ENCODE measurements at places on chromosomes 7 and 10. TPM values are rescaled to one million over a fixed set of nuclear protein-coding genes. Genes with fewer than 3 reads are reported as not detected.

Gene PAXIP1
- total RNA-seq, result 33.2 TPM

DNA sequence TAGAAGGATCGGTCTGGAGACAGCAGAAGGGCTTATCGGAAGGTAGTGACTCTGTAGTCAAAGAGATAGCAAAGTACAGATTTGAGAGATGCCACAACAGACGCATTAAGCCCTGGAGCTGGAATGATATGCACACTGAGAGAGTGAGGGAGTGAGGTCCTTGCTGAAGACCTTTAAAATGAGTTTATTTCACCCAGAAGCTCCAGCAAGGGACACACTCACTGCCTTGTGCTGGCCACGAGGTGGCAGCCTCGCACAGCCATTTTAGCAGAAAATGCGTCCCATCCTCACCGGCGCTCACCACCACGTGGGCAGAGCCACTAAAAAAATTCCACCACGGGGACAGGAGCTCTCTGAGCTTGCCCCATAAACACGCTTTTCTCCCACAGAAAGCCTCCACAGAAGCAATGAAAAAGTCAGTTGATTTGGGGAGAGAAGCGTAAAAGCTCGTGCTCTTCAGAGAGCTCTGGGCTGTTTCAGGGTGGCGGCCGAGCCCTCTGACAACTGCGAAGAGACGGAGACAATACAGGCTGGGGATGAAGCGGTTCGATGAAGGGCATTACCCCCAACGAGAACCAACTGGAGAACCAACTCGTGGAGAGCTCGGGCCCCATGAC is 163.0 kb upstream of the KLF14 start:
- H3K4me1 ChIP-seq, result peaks cover 73% of the 10 kb centered on the region
- H3K27ac ChIP-seq, result peak overlapping the region; percentile 68
- no peak overlapping the region for H3K4me3 ChIP-seq
- peaks cover 72% of the 10 kb centered on the region for H3K36me3 ChIP-seq

Gene H2AZ2
- 435 TPM for total RNA-seq

GRCh38 chr10:14507781-14508180 is 177.1 kb upstream of the FRMD4A start:
- H3K36me3 ChIP-seq, result peaks cover 40% of the 10 kb centered on the region
- peak overlapping the region; percentile 65 for H3K27ac ChIP-seq
- H3K4me3 ChIP-seq, result no peak overlapping the region
- peaks cover 33% of the 10 kb centered on the region for H3K4me1 ChIP-seq

DNA sequence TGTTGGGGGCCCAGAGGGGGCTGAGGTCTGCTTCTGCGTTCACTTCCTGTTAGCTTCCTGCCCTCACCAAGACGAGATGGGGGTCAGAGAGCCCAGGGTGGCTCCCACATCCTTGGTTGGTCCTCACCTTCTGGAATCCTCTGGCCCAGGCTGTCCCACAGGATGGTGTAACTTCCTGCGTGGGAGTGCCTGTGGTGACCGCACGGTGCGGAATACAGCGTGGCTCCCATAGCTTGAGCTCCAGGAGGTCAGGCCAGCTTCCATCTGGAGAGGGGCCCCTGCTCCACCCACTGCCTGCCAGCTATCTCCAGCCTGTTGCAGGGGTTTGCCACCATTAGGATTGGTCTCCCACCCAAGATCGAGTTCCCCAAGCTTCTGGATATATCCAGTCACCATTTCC is 681.2 kb upstream of the FOXK1 start:
- H3K4me1 ChIP-seq, result no peaks in the 10 kb centered on the region
- no peak for DNase-seq
- H3K27me3 ChIP-seq, result no peaks in the 10 kb centered on the region
- no peaks in the 10 kb centered on the region for H3K36me3 ChIP-seq

GRCh38 chr7:129561677-129562359 is 49.7 kb upstream of the NRF1 start:
- no peak overlapping the region for H3K4me3 ChIP-seq
- peaks cover 3% of the 10 kb centered on the region for H3K4me1 ChIP-seq
- peaks cover 12% of the 10 kb centered on the region for H3K27me3 ChIP-seq
- H3K27ac ChIP-seq, result no peak overlapping the region
- no peak for DNase-seq

Gene MMD2
- total RNA-seq, result not detected

DNA sequence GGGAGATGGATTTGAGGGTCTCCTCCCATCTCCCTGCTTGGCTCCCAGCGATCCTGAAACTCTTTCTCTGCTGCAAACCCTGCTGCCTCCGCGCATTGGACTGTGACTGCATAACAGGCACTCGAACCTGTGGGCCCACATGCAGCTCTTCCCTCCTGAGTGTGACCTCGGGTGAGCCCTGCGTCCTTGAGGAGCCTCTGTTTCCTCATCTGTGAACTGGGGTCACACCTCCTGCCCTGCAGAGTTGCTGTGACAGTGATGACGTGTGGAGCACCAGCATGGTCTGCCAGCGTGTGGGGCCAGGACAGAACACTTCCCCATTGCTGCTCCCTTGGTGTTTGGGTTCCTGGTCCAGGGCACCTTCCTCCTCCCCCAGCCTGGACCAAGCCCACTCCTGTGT is 46.9 kb upstream of the PSMG3 start:
- no peaks in the 10 kb centered on the region for H3K27me3 ChIP-seq
- no peak overlapping the region for H3K4me3 ChIP-seq
- DNase-seq, result no peak
- H3K27ac ChIP-seq, result no peak overlapping the region
- H3K4me1 ChIP-seq, result no peaks in the 10 kb centered on the region

DNA sequence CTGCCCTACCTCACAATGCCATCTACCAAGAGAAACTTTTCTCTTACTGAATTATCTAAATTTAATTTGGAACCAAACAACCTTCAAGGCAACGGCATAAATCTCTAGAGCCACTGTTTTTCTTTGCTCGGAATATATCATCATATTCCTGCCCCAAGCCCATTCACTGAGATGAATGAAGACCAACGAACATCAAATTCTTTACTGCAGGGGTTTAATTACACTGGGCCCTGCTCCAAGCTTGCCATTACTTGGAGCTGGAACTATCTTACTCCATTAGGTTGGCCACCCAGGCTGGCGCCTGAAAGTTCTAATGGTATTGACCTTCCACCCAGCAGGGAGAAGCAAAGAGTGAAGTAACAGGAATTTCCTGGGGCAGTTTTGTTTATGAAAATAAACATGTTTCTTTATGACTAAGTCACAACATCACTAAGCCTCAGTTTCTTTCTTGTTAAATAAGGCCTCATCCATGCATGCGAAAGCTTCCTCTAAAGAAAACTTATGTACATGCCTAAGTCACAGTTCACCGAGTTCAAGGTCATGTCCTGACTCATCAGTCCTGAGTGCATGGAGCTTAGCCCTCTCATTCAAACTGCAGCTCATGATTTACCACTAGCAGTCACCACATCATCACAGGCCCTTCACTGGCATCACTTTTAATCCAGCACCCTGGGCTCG is 42.1 kb upstream of the ANAPC16 start:
- DNase-seq, result no peak
- no peak overlapping the region for H3K27ac ChIP-seq
- H3K4me1 ChIP-seq, result peaks cover 10% of the 10 kb centered on the region
- H3K4me3 ChIP-seq, result no peak overlapping the region
- no peaks in the 10 kb centered on the region for H3K27me3 ChIP-seq
- peaks cover 15% of the 10 kb centered on the region for H3K36me3 ChIP-seq

DNA sequence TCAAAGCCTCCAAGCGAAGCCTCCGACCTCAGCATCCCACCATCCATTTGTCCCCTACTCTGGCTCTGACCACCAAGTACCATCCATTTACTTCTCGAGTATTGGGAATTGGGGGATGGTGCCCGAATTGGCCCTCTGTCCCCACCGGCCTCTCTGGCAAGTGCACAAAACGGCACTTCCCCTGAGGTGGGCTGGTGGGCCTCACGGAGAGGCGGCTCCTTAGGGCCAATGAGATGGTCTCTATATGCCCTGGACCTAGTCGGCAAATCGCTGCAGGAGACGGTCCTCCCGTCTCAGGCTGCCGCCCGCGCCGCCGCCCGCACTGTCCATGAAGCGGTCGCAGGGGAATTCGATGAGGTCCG is 2.8 kb downstream of the TRIL start:
- H3K27ac ChIP-seq, result no peak overlapping the region
- H3K4me3 ChIP-seq, result no peak overlapping the region
- H3K36me3 ChIP-seq, result peaks cover 6% of the 10 kb centered on the region
- peaks cover 73% of the 10 kb centered on the region for H3K27me3 ChIP-seq
- H3K4me1 ChIP-seq, result peaks cover 18% of the 10 kb centered on the region

- DNase-seq, result no peak
- H3K27ac ChIP-seq, result no peak overlapping the region
- H3K27me3 ChIP-seq, result no peaks in the 10 kb centered on the region
- H3K4me1 ChIP-seq, result no peaks in the 10 kb centered on the region
Observed at GRCh38 chr7:91293840-91294239, 29.6 kb downstream of the FZD1 start.

Gene SLC35G1
- 2.2 TPM for total RNA-seq

DNA sequence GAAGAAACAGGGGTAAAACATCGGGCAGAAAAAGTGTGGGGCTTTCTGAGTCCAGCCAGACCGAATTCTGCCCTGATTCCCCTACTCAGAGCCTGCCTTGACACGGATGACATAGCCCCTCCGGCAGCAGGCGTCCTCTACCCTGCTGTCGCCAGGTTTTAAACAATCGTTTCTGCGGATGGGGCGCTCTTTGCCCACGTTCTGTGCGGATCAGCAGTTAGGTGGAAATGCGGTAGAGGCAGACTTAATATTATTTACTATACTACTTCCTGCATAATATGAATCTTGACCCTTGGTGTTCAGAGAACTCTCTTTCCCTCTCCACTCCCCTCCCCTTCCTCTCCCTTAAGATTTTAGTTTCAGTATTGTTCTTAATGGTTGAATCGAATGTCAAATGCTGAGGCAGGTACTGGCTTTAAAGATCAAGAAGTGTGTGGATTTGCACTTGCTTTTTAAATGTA is 2.4 kb downstream of the GATA3 start:
- peaks cover 66% of the 10 kb centered on the region for H3K36me3 ChIP-seq
- peak; percentile 77 for DNase-seq
- peak overlapping the region; percentile 97 for H3K4me3 ChIP-seq
- peaks cover 63% of the 10 kb centered on the region for H3K4me1 ChIP-seq

GRCh38 chr10:9076066-9076465 is 1021.6 kb downstream of the GATA3 start:
- no peaks in the 10 kb centered on the region for H3K27me3 ChIP-seq
- H3K4me1 ChIP-seq, result no peaks in the 10 kb centered on the region
- no peak overlapping the region for H3K27ac ChIP-seq
- H3K4me3 ChIP-seq, result no peak overlapping the region
- no peaks in the 10 kb centered on the region for H3K36me3 ChIP-seq

Gene CAMK1D
- total RNA-seq, result 3.4 TPM

DNA sequence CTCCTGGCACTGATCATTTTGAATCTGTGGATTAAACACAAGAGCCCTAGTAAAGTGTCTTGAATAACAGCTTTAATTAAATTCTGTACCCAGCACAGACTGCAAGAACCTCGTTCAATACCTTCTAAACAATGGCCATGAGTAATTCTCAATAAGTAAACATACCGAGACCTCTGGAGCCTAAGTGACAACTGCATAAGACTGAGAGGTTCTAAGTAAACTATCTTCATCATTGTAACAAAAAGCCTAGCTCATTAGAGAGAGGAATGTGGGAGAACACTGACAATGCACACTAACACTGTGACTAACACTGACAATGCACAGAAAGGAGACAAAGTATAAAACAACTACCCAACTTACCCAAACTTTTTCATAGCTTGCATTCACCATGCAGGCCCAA is 117.4 kb downstream of the ELAPOR2 start:
- no peak overlapping the region for H3K27ac ChIP-seq
- no peaks in the 10 kb centered on the region for H3K4me1 ChIP-seq
- no peak overlapping the region for H3K4me3 ChIP-seq
- no peaks in the 10 kb centered on the region for H3K36me3 ChIP-seq
- DNase-seq, result no peak

Gene MSANTD7
- 22.5 TPM for total RNA-seq

Gene PCLO
- not detected for total RNA-seq

All from activated CD8-positive, alpha-beta T cell treated with anti-CD3 and anti-CD28 coated beads, Interleukin-2, amount 10 ng/mL, durations not matched to agents 7 days and 5 days (primary cell).